ENCODE measurements at places on chromosomes 7 and 10.

- DNase-seq, result no peak
These were observed 379.1 kb upstream of the GALNT17 start for GRCh38 chr7:70752794-70753241.

GRCh38 chr10:124955868-124956267, 13.9 kb downstream of the ZRANB1 start:
- no peak for DNase-seq

DNA sequence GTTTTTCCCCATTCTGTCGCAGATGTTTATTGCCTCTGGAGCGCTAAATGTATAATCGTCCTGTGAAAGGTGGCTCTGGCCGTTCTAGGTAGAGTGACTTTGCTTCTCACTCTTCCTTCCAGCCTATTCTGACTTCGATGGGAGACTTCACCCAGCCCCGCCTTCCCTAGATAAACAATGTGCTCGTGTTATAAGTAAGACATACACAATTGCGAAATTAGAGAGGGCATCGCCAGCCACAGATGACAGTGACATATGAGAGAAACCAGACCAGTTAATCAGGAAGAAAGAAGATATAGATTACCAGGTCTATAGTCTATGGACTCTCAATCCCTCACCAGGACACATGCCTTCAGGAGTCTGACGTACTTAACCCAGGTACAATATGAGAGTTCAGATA, 1050.5 kb upstream of the AUTS2 start:
- no peak for DNase-seq

- DNase-seq, result no peak
These were observed 39.3 kb downstream of the C1GALT1 start for GRCh38 chr7:7221599-7222038.

DNA sequence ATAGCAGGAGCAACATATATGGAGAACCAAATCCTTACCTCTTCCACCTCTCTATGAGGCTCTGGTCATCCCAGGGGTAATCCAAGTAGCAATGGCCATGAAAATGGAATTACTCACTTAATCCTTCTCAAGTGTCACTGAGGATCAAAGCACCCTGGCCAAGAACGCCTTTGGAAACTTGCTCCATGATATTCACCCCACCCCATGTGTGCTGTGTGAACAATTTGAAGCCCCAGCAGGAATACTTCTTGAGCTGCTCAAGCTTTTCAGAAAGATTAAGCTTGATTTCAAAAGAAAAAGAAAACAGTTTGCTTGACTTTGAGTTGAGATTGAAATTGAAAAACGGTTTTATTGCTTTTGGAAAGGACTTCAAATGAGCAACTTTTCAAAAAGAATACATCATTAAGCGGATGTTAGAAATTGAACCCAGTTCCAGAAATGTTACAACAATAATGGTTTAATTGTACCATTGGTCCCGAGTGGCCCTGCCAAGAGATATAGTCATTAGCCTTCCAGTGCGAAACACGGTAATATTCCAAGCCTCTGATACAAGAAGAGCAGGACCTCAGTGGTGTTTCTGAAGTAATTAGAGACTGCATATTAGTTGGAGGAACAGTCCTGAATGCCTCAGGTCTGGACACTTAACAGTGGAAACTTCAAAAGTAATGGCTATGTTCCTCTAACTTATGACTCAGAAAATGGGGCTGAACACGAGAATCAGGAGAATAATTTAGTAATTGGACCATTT, 208.1 kb downstream of the NEBL start:
- DNase-seq, result no peak

- DNase-seq, result no peak
These were observed 390.9 kb upstream of the CELF2 start for GRCh38 chr10:10626734-10627133.

GRCh38 chr7:16905300-16906044, 23.7 kb upstream of the AGR3 start:
- no peak for DNase-seq

DNA sequence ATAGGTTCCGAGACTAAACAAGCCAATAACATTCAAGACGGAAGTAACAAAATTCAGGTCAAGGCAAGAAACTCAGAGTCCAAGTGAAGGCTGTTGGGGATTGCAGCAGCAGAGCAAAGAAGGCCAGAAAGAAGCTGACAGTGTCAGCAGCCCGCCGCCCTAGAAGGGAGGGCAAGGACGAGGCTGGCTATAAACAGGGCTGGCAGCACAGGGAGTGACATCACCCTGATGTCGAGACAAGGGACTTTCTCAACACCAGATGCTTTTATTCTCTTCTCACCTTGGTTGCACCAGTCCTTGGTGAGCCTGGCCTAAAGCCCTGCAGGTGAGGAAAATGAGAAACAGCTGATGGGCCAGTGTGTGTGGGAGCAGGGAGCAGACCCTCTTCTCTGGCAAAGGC, 687.7 kb upstream of the NRP1 start:
- DNase-seq, result no peak

DNA sequence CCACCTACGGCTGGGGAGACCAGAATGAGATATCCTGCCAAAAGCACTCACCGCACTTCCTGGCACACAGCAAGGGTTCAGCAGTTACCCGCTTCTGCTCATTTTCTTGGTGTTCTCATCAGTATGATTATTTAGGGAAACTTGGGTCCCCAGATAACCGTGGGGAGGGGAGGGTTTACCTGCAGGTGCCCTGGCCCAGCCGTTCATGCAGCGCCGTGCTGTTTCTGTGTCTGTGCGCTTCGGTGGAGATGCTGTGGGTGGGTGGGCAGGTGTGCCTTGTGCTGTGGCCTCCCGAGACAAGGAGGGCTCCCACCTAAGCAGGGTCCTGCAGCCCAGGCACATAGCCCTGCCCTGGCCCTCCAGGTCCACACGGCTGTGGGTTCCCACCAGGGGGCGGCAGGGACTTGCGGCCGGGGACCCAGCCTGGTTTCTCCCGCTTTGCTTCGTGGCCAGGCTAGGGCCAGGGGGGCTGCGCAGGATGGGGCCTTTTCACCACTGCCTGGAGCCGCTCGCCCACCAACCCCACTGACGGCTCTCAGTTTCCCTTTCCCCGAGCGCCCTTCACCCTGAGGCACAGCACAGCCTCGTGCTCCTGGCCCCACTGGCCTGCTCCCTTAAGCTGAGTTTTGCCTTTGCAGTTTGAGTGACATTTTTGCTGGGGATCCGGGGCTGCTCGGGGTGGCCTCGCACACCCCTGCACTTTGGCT, 78.5 kb downstream of the LHPP start:
- DNase-seq, result peak; percentile 49

- DNase-seq, result no peak
These were observed 77.9 kb downstream of the HERPUD2 start for GRCh38 chr7:35617041-35617440.

DNA sequence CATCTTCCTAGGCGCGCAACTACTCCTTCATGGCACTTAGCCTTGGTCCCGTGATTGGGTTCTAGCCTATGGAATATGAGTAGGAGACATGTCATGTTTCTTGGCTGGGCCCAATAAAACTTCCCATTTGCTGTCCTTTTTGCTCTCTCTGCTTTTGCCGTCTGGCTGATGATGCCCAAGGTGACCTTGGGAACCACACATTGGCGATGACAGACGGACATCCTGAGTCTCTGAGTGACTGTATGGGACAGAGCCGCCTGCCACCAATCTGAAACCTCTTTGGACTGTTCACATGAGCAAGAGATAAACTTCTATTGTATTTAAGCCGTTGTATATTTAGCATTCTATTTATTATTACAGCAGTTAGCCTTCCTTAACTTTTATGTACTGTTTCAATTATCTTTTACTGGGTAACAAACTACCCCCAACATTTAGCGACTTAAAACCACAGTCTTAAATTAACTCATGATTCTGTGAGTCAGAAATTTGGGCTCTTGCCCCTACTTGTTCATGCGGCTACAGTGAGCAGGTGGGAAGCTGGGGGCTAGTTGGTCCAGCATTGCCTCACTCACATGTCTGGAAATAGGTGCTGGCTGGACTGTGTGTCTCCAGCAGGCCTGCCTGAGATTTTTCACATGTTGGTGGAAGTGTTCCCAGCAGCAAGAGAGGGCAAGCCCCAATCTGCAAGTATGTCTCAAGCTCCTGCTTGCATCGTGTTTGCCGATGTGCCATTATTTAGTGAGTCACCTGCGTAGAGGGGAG, 71.7 kb downstream of the NOD1 start:
- no peak for DNase-seq

GRCh38 chr7:78383096-78383880, 584.7 kb downstream of the PHTF2 start:
- DNase-seq, result no peak

- peak; percentile 4 for DNase-seq
These were observed 256.6 kb upstream of the GLI3 start for GRCh38 chr7:42493436-42494198.

- no peak for DNase-seq
These were observed 67.2 kb downstream of the EMX2 start for GRCh38 chr10:117609796-117610170.

DNA sequence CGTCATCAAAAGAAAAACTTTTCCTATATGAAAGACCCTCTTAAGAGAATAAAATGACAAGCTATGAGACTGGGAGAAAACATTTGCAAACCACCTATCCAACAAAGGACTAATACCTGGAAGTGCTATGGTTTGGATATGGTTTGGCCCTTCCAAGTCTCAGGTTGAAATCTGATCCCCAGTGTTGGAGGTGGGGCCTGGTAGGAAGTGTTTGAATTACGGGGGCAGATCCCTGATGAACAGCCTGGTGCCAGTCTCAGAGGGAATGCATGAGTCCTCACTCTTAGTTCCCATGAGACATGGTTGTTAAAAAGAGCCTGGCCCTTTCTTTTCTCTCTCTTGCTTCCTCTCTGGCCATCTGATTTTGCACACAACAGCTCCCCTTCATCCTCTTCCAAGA, 6.3 kb downstream of the ALDH18A1 start:
- DNase-seq, result no peak

DNA sequence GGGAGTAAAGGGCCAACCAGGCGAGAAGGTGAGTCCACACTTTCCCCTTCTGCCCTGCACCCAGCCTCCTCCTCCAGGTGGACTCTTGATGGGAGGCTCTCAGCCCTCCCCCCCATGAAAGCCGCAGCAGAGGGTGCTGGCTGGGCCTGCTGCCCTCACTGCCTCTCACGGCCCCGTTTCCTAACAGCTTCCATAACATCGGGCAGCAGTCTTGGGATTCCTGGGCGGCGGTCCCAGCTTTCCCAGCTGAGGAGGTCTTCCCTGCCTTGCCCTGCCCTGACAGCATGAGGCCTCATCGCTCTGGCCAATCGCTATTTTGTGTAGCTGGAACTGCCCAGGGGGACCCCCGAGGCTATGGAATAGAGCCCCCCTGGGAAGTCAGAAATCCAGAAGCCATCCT, 76.3 kb downstream of the COL13A1 start:
- no peak for DNase-seq

DNA sequence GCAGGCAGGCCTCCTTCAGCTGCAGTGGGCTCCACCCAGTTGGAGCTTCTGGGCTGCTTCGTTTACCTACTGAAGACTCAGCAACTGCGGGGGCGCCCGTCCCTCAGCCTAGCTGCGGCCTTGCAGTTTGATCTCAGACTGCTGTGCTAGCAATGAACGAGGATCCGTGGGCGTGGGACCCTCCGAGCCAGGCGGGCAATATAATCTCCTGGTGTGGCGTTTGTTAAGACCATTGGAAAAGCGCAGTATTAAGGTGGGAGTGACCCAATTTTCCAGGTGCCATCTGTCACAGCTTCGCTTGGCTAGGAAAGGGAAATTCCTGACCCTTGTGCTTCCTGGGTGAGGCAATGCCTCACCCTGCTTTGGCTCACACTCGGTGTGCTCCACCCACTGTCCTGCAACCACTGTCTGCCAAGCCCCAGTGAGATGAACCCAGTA, 159.2 kb upstream of the FOXP2 start:
- DNase-seq, result no peak

GRCh38 chr10:94310369-94310768, 52.4 kb downstream of the NOC3L start:
- DNase-seq, result no peak

GRCh38 chr7:49790209-49790608, 16.8 kb downstream of the VWC2 start:
- no peak for DNase-seq

DNA sequence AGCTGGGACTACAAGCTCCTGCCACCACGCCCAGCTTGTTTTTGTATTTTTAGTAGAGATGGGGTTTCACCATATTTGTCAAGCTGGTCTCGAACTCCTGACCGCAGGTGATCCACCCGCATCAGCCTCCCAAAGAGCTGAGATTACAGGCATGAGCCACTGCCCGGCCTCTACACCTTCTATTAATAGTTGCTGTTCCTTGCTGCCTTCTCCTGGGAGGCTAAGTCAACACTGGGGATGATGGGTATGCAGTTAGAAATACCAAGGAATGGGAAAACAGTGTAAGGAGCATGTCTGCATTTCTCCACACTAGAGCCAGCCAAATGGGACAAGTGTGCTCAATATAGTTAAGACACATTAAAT, 97.3 kb upstream of the PDLIM1 start:
- DNase-seq, result no peak

GRCh38 chr10:480928-481552, 208.4 kb downstream of the DIP2C start:
- no peak for DNase-seq

DNA sequence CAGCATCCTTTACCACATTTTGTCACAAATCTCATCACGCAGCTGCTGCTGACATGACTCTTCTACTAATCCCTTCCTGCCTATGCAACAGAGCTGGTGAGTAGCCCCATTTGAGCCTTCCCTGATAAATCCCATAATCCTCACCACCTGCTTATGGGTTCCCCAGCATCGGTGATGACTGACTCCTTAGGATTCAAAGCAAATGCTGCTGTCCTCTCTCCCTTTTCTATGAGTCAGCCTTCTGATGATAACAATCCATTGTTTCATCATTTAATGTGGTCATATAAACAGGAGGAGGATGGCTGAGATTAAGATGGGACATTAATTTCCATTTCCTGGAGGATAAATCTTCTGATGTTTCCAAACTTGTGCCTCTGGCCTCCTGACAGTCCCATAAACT, 73.4 kb downstream of the SORCS1 start:
- DNase-seq, result no peak

DNA sequence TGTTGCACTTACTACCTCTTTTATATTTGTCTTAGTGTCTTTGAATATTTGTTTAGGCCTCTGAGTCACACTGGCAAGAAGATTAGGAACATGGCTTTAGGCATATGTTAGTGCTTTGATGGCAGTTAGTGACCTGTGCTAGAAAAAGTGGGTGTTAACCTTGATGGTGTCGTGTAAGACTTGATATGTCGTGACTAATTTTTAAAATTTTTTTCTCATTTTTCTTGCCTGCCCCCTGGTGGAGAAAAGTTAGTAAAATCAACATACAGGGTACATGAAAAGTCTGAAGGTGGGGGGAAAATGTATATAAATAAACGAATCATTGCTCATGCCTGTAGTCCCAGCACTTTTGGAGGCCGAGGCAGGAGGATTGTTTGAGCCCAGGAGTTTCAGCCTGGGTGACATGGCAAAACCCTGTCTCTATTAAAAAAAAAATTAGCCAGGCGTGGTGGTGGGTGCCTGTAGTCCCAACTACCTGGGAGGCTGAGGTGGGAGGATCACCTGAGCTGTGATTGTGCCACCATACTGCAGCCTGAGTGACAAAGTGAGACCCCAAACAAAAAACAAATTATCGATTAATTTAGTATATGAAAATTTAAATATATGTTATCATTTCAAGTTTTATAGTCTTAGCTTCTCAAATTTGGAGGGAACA, 44.6 kb downstream of the TAX1BP1 start:
- no peak for DNase-seq

- no peak for DNase-seq
These were observed 12.4 kb downstream of the CTBP2 start for GRCh38 chr10:125147971-125148439.
